ENCODE measurements at places on chromosomes 12 and 14. TPM values are rescaled to one million over a fixed set of nuclear protein-coding genes. Genes with fewer than 3 reads are reported as not detected.

GRCh38 chr12:1702713-1703112 is 11.8 kb downstream of the ADIPOR2 start:
- ATAC-seq = no peak

PMCH gene
- total RNA-seq = not detected

- no peak for ATAC-seq
Measured at GRCh38 chr12:71665090-71665463, 976 bp downstream of the THAP2 start.

DNA sequence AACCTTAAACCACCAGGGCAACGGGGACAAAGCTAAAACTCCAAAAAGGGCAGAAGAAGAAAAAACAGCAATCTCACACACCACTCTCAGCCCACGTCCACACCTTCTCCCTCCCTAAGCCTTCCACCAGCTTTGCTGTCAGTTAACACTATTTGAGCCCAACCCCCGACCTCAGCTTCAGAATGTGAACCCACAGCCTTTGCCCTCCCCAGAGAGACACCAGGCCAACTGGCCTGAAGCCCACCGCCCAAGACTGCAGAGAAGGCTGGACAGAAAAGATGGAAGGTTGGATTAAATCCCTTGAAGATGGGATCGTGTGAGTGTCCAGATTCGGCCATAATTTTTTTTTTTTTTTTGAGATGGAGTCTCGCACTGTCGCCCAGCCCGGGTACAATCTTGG is 22.4 kb downstream of the IRF2BPL start:
- no peak for ATAC-seq

MYL2 gene
- 1.7 TPM for total RNA-seq

- ATAC-seq = no peak
Measured at GRCh38 chr12:102096855-102097254, 23.1 kb downstream of the NUP37 start.

PRKD1 gene
- total RNA-seq = 0.56 TPM

OR6C6 gene
- not detected for total RNA-seq

- peak; percentile 8 for ATAC-seq
Measured at GRCh38 chr12:96237465-96238077, 43.4 kb downstream of the ELK3 start.

RFC5 gene
- total RNA-seq = 16.2 TPM

GRCh38 chr14:76138758-76139723 is 12.7 kb upstream of the GPATCH2L start:
- no peak for ATAC-seq

GRCh38 chr14:67447033-67447381 is 35.0 kb upstream of the PLEK2 start:
- ATAC-seq = no peak

CCDC177 gene
- total RNA-seq = not detected

DNA sequence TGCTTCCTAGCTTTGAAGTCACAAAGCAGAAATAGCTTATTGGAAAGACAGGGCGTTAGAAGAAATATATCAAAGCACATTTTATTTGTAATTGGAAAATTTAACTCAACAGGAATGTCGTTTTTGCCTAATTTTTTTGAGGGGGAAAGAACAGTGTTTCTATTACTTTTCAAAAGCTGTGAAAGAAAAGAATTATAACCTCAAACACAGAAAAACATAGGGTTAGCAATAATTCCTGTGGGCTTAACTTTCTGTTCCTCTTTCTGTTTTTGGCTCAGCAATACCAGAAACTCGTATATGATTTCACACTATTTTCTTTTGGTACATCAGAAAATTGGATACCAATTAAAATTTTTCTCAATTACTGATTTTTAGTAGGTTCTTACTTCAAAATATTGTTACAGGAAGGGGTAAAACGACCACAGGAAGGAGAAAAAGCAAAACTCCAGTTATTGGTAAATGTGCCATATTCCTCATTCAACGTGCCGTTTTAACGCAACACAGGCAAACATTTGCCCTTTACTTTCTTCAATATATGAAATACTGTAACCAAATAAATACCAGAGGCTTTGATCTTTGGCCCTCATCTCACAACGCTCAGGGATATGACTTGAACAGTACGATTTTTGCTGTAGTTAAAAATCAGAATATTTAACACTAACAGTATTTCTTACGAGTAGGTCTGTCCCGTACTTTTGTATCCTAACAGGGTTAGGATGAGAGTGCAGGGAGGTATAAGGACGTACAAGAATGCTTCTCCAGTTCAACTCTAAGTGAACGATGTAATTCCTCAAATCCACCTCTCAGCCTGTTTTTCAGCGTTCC is 1.3 kb upstream of the RNU6-7 start:
- no peak for ATAC-seq

DNA sequence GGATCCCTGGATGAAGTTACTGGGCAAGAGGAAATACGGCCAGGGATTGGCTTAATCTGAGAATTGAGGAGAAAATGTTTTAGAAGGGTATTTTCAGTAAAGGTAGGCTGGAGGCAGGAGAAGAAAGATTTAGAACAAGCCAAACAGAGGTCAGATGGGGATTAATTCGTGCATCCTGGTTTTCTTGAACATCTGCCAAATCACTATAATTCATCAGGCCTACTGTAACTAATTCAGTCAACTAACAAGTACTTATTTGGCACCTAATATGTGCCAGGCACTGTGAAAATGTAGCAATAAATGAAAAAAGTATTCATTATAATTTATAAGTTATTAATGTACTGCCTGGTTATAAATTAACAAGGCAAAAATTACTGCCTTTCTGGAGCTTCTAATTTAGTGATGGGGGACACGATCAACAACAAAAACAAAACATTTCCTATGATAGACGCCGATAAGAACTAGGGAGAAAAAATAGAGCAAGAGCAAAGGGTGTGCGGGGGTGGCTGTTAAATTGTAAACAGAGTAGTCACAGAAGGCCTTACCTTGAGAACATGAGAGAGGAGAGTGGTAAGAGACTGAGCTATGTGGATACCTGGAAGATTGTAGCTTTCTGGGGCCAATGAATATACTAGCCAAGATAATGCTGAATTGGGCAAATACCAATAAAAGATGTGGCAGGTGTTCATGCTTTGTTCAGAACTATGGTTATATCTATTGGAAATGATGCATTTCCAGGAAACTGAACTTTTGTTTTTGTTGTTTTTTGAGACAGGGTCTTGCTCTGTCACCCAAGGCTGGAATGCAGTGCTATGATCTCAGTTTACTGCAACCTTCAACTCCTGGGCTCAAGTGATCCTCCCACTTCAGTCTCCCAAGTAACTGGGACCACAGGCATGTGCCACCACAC is 34.0 kb downstream of the DUSP16 start:
- peak; percentile 20 for ATAC-seq

- ATAC-seq = peak; percentile 95
Measured at GRCh38 chr14:51674294-51675002, 22.7 kb downstream of the FRMD6 start.

GRCh38 chr14:93337143-93337753 is 4.4 kb upstream of the BTBD7 start:
- no peak for ATAC-seq

GRCh38 chr12:94445662-94446061 is 14.0 kb downstream of the CEP83 start:
- no peak for ATAC-seq

DAO gene
- not detected for total RNA-seq

- ATAC-seq = peak; percentile 60
Measured at GRCh38 chr12:52217223-52217622, 15.8 kb upstream of the KRT7 start.

DNA sequence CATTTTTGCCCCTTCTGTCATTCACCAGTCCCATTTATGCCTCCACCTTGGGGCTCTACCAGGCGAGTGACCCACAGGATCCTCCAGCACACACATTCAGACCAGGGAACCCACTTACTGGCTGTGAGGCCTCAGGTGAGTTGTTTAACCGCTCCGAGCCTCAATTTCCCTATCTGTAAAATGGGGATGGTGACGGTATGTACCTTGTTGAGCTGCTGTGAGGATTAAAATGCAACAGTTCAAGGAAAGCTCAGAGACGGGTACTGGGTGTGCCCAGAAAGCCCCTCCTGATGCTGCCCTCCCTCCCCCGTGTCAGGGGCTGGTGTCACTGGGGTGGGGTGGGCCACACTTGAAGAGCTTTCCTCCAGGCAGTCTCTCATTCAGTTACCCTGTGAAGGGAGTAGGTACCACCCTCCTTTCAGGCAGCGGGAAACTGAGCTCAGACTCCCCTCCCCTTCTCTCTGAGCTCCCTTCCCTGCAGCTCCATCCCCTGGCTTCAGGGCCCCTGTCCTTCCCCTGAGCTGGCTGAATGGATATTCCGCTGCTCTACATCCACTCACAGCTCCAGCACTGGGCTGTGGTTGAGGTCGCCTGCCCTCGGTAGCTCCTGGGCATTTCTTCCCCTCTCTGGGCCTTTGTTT is 1.4 kb upstream of the SERPINA1 start:
- ATAC-seq = no peak

- peak; percentile 55 for ATAC-seq
Measured at GRCh38 chr12:47767216-47767724, 5.8 kb upstream of the SLC48A1 start.

DNA sequence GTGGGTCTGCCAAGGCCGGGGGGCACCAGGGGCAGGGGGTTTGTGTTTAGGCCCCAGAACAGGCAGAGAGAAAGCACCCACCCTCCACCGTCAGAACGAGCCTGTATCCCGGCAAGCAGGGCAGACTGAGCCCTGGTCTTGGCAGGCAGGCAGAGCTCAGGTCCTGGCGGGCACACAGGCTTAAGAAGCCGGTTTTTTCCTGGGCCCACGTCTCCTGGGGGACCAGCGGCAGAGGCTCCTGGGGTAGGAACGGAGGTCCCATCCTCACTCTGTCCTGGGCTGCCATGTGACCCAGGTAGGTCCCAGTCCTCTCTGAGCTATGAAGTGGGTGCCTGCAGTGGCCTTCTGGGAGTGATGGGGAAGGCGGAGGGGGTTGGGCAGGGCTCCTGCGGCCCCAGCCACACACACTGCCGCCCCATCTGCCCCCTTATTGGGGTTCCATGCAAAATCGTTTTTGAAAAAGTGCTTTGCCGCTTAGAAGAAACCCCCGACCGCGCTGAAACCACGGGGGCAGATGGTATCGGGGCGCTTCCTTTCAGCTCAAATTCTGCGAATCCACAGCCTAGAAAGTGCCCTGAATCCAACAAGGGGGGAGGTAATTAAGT is 24.2 kb downstream of the SH2B3 start:
- no peak for ATAC-seq

MPHOSPH9 gene
- total RNA-seq = 13.0 TPM

DNA sequence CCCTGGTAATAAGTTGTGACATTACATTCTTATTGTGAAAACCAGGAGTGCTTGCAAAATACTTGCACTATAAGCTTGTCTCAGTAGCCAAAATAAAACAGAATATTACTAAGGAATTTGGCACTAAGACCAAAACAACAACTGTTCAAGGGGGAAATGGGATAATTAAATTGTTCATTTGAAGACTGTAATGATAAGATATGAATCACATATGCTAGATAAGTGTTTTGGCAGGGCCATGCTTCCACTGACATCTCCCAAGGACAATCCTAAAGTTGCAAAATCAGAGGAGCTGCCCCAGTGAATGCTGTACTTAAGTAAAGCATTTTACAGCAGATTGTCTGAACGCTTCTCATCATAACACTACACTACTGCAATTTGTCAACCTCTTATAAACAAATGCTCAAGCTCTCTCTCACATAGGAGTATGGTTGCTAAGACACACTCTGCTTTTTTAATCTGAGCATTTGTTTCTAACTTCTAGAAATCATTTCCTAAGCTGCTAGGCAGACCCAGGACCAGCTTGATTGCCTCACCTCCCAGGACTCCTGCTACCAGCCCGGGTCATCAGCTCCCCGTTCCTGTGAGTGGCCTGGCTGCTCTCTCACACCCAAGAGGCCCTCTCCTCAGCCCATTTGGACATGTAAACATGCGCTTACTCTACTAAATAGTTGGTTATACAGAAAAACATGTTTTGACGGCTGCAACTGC is 191.5 kb downstream of the PAX9 start:
- ATAC-seq = no peak

GRCh38 chr12:48631071-48631470 is 51.0 kb downstream of the KANSL2 start:
- no peak for ATAC-seq

- no peak for ATAC-seq
Measured at GRCh38 chr12:113369391-113369985, 11.1 kb downstream of the PLBD2 start.

- ATAC-seq = no peak
Measured at GRCh38 chr12:55741931-55742680, 816 bp upstream of the GDF11 start.

NRXN3 gene
- 0.60 TPM for total RNA-seq

GRCh38 chr12:115407036-115407435 is 723.1 kb upstream of the TBX3 start:
- ATAC-seq = no peak

- peak; percentile 55 for ATAC-seq
Measured at GRCh38 chr14:61585598-61586543, 109.4 kb upstream of the HIF1A start.

DNA sequence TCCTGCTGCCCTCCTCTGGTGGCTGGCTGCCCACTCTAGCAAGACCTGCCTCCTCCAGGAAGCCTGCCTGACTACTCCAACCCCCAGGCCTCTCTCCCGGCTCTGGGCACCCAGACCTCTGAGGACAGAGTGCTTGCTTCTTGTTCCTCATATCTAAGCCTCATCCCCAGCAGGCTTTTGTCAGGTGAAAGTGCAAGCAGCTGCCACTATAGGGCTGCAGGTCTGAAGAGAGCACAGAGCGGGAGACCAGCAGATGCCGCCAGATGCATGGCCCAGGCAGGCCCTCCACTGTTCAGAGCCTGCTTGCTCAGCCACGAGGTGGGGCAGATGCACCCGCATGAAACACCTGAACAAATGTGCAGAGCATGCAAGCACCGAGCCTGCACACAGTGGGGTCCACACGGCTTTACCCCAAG is 73.0 kb downstream of the SERPINA3 start:
- peak; percentile 19 for ATAC-seq

GRCh38 chr12:122399592-122400373 is 22.7 kb downstream of the CLIP1 start:
- peak; percentile 77 for ATAC-seq

DNA sequence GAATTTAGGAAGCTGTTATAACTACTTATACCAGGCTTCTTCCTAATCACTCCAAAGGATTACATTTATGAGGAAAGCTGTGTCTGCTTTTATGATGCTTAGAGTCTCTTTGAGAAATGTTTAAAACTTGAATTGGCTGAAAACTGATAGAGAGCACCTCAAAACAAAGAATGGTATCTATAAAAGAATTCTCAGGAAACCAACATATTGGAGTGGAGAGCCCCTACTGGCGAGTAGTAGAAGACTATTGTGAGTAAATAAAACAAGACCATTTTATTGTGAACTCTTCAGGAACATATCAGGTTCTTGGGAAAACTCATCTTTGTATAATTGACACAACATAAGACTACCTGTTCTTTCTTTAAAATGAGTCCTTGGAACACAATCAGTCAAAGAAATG is 578.6 kb downstream of the RERGL start:
- no peak for ATAC-seq

- ATAC-seq = no peak
Measured at GRCh38 chr14:66974397-66975025, 214.7 kb upstream of the GARIN2 start.

GRCh38 chr14:81953419-81953818 is 419.8 kb upstream of the SEL1L start:
- no peak for ATAC-seq

GRCh38 chr12:2513141-2514037 is 281.4 kb upstream of the FKBP4 start:
- ATAC-seq = no peak

GRCh38 chr14:66380143-66380542 is 106.0 kb upstream of the CCDC196 start:
- ATAC-seq = no peak

GRCh38 chr14:24133735-24134134 is 2.3 kb upstream of the PSME1 start:
- no peak for ATAC-seq

GRCh38 chr14:65958664-65959562 is 527.3 kb upstream of the CCDC196 start:
- no peak for ATAC-seq
